ENCODE measurements at places on chromosomes 12 and 14. TPM values are rescaled to one million over a fixed set of nuclear protein-coding genes. Genes with fewer than 3 reads are reported as not detected.

DNA sequence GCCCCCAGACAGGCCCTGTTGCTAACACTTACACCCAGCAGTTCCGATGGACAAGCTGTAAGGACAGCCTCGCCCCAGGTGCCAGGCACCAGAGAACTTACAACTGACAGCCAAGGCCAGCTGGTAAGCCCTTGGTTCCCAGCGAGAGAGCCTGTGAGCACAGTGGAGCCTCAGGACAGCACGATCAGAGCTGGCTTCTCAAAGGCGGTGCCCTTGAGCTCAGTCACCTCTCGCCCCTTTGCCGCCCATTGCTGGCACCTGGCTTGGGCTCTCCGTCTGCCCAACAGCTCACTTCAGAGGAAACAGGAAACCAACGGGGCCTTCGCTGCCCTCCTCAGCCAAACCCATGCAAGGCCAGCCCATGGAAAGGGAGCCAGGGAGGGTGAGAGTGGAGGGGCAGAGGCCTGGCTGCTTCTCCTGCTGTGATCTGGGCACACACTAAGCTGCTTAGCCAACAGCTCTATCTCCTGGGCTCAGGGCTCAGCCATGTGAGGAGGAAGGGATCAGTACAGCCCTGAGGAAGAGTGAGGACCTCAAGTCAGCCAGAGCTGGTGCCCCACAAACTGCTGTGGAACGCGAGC lies 98.5 kb downstream of the SINHCAF start:
- DNase-seq: no peak

- no peak for DNase-seq
Measured at GRCh38 chr14:34034447-34035176, 83.7 kb upstream of the EGLN3 start.

- DNase-seq: no peak
Measured at GRCh38 chr12:52634266-52635056, 16.1 kb upstream of the KRT73 start.

DNA sequence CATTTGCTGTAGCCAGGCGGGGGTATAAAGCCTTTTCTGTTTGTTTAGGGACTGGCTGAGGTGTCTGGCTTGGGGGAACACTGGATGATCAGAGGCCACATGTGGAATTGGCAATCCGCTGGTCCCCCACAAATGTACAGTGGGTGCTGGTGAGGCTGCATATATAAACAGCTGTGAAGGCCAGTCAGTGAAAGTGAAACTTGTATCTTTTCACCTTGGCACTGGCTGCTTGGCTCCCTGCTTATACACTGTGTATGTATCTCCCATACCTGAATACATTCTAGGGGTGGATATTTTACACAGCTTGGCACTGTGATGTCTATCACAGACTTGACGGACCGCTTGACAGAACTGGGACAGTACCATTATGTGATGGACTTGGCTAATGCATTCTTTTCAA lies 246.8 kb upstream of the AVPR1A start:
- DNase-seq: no peak

DNA sequence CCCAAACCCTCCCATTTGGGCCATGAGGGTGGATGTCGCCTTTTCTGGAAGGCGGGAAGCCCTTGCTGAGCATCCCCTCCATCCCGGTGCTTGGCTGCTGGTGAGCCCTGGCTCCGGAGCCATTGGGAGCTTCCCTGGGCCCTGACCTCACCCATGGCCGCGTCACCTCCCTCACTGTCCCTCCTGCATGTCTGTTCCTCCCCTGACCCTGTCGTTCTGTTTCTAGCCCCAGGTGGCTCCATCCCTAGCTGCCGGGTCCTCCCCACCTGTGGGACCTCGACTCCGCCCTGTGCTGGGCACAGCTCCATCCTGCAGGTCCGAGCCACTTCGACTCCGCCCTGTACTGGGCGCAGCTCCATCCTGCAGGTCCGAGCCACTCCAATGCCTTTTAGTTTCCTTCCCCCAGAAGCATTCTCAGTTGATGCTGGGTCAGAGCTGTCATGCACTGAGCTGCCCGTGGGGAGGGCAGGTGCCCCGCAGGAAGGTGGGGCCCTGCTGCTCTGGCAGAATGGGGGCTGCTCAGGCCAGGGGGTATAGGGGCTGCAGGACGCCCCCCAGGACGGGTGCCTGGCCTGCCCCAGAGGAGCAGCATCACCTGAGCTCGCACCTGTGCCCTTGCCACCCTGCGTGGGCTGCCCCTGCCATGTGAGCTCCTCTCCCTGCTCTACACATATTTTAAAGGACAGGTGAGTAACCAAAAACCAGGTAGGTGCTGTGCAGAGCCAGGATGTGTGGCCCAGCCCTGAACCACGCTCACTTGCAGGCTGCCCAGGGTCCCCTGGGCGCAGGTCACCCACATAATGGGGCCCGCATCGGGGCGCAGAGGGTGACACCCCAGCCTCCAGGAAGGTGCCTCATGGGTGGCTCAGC lies 19.0 kb downstream of the NOC4L start:
- no peak for DNase-seq

DNA sequence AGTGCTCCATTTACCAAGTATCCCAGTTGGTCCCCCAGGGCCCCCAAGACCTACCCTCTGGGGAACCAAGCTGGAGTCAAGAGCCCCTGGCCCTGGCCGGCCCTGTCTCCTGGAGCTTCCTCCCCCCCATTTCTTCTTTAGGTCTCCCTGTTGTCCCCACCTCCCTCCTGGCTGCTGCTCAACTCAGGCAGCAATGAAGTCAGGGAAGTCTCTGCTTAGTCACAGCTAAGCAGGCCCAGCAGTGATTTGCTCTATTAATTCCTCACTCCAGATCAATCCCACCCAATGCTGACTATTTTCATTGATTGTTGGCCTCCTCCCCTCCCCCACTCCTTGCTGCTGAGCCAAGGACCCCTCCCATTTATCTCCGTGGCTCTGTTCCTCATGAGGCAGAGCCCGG lies 28.3 kb downstream of the VSX2 start:
- no peak for DNase-seq

DNA sequence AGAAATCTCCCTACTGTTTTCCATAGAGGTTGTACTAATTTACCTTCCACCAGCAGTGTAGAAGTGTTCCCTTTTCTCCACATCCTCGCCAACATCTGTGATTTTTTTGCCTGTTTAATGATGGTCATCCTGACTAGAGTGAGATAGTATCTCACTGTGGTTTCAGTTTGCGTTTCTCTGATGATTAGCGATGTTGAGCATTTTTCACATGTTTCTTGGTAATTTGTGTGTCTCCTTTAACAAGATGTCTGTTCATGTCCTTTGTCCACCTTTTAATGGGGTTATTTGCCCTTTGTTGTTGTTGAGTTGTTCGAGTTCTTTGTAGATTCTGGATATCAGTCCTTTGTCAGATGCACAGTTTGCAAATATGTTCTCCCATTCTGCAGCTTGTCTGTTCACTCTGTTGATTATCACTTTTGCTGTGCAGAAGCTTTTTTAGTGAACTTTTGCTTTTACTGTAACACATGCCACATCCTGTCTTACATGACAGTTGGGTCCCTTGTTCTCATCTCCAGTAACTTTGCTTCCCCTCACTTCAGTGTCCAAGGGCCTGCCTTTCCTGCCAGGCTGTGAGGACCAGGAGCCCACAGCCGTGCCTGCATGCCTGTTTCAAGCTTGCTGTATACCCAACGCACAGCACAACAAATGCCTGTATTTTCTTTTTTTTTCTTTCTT lies 64.9 kb downstream of the SPRING1 start:
- DNase-seq: no peak

- no peak for DNase-seq
Measured at GRCh38 chr14:20696764-20697163, 8.2 kb downstream of the ANG start.

DNA sequence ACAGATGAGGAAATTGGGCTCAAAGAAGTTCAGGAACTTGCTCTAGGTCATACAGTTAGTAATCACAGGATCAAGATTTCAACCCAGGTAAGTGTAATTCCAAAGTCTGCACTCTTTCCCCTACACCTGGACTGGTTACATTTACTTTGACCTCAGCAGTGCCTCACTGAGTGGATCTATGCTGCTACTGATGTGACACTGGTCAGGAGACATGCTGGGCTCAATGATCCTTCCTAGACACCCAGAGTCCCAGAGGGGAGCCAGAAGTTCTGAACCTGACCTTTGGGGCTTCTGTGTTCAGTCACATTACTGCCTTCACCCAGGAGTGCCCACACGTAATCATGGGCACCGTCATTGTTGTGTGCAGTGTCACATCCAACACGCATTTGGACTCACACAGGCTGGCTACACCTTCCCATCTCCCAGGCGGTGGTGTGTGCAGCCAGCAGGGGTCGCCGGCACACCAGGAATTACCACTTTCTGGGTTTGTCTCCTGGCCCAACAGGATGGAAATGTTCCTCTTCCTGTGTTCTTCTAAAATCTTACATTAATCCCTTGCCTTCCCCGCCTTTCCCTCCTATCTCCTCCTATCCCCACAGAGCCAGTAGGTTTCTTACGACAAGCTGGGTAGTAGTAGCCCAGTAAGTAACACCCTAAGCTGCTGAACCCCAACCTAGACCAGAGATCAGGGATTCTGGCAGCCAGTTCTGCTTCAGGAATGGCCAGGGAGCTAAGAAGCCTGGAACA lies 25.6 kb downstream of the CALCOCO1 start:
- DNase-seq: peak; percentile 68

DNA sequence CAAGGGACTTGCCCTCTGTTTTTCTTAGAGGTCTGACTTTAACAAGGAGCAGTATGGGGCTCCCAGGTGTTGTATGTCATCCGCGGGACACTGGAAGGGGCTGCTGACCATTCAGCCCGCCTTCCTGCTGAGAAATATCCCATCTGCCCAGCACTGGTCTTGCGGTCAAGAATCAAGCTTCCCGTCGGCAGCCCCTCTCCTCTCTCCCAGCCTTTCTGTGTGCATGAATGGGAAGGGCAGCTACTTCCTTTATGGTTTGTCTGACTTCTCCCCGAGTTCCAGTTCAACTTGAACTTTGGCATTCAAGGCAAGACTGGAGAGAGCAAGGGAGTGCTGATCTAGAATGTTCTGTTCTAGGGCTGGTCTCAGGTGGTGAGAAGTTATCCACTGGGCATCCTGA lies 51.5 kb downstream of the PSMA6 start:
- no peak for DNase-seq

Gene TMEM132C
- total RNA-seq: 11.7 TPM

Gene DDIT3
- total RNA-seq: 38.4 TPM

Gene CLEC4C
- 0.30 TPM for total RNA-seq

Gene MUCL1
- total RNA-seq: 90.0 TPM

Gene NRL
- total RNA-seq: 0.69 TPM

Gene ALX1
- 0.30 TPM for total RNA-seq

Gene HCAR2
- 11.8 TPM for total RNA-seq

Gene KRT78
- 13.7 TPM for total RNA-seq

Measured in skin of body (tissue), 3 donors.